ENCODE measurements at places on chromosomes 6 and 20.

- no peak for DNase-seq
These were observed 85.1 kb downstream of the LYRM4 start for GRCh38 chr6:5175635-5176034.

GRCh38 chr20:13546497-13547131, 92.1 kb downstream of the TASP1 start:
- DNase-seq: peak; percentile 4

GRCh38 chr6:113381959-113382358, 475.2 kb upstream of the MARCKS start:
- DNase-seq: no peak

- no peak for DNase-seq
These were observed 31.8 kb downstream of the ZNF831 start for GRCh38 chr20:59195316-59195993.

- DNase-seq: no peak
These were observed 81.9 kb downstream of the GINS1 start for GRCh38 chr20:25489221-25489871.
